ENCODE measurements at places on chromosomes 5 and 9. TPM values are rescaled to one million over a fixed set of nuclear protein-coding genes. Genes with fewer than 3 reads are reported as not detected.

TMEM252 gene
- not detected for total RNA-seq

RLN2 gene
- total RNA-seq: 1.4 TPM

NDUFB6 gene
- total RNA-seq: 16.9 TPM

ORM1 gene
- total RNA-seq: not detected

IGIP gene
- 8.3 TPM for total RNA-seq

G3BP1 gene
- total RNA-seq: 84.3 TPM

SYK gene
- 1.5 TPM for total RNA-seq

Data from cerebellum (tissue), 4 donors.